CD8-positive, alpha-beta memory T cell (primary cell): ENCODE measurements at places on chromosomes 13 and 19.
A peak's percentile ranks its signal among the peaks of the same experiment; 100 is the strongest.

- DNase-seq, result no peak
These were observed 72.5 kb upstream of the UBL3 start for GRCh38 chr13:29922896-29923295.

GRCh38 chr13:40777166-40777808 lies 6.3 kb upstream of the MRPS31 start:
- no peak for DNase-seq

DNA sequence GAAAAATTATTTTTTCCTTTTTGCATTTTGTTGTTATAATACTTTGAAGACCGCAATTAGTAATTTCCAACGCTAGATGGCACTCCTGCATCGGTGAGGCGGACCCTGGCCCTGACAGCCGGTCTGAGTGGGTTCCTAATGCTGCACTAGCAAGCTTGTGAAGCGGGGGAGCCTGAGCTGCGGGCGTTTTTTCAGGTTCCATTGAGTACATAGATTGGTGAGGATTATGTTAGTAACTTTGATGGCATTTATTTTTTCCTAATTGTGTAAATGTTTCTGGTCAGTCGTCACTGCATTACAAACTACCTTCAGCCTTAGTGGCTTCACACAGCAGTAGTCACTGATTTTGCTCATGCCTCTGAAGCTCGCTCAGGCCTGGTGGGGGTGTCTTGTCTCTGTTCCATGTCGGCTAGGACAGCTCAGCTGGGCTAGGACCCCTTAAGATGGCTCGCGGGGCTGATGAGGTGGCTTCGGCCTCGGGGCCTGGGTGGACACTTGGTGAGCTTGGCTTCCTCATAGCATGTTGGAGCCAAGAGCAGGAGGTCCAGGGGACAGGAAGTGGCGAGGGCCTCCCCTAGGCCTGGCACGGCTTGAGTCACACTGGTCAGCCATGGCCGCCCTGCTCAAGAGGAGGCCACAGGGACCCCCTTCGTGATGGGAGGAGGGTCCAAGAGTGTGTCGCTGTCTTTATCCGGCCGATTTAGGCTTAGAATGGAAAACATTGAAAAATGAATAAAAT lies 25.0 kb downstream of the ERCC5 start:
- DNase-seq, result peak; percentile 59

DNA sequence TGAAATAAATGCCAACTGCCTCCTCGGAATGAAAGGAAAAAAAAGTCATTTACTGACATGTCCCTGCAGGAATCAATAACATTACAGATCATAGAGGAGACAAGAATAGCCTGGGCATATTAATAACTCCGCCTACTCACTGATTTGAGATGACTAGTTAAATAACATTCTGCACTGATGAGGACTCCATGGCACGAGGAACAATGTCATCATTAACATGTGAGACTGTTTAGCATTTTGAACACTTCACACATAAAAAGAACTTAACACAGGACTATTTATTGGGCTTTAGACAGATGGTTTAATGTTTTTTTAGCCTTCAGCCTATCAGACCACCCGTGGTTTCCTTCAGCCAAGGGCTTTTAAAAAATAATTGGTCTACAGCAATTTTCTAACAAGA lies 170.1 kb downstream of the OLFM4 start:
- DNase-seq, result no peak

- DNase-seq, result no peak
These were observed 25.9 kb upstream of the MPHOSPH8 start for GRCh38 chr13:19607523-19608078.

- DNase-seq, result peak; percentile 86
These were observed 34.4 kb upstream of the NANOS3 start for GRCh38 chr19:13842291-13843103.

- DNase-seq, result no peak
These were observed 480.4 kb upstream of the SGCG start for GRCh38 chr13:22700246-22700887.

- no peak for DNase-seq
These were observed 69.2 kb downstream of the ATP11A start for GRCh38 chr13:112759053-112759452.

GRCh38 chr19:40286235-40286970 lies 1.3 kb upstream of the AKT2 start:
- no peak for DNase-seq

DNA sequence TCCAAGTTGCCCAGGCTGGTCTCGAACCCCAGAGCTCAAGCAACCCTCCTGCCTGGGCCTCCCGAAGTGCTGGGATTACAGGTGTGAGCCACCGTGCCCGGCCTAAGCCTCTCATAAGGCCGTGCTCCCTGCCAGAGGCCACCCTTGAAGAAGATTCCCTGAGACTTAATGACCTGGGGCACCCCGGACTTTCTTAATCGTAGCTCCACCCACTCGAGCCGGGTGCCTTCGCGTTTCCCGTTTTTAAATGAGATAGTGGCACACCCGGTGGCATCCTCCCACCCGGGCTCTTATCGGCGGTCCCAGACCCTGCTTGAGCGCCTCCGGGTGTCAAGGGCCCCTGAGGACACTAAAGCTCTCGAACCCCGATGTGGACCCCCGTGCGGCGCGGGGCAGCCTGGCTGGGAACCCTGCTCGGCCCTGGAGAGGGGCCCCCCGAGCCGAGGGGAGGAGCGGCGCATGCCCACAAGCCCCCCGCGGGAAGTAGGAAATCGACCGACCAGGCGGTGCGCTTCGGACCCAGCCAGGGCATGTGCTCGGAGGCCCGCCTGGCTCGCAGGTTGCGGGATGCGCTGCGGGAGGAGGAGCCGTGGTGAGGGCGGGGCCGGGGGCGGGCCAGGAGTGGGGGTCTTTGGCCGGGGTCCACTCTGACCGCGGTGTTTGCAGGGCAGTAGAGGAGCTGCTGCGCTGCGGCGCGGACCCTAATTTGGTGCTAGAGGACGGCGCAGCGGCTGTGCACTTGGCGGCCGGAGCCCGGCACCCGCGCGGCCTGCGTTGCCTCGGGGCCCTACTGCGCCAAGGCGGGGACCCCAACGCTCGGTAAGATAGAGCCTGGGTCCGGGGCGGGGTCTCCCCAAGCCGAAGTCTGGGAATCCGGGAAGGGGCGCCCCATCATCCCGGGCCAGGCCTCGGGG lies at the start of gene ANKLE1:
ANKLE1 (plus strand) TSS at position 511 of the 914 bp plus-strand sequence; CDS start at position 531, 20 bp downstream.
- DNase-seq, result no peak

GRCh38 chr19:4139614-4140236 lies 13.7 kb upstream of the CREB3L3 start:
- peak; percentile 83 for DNase-seq

DNA sequence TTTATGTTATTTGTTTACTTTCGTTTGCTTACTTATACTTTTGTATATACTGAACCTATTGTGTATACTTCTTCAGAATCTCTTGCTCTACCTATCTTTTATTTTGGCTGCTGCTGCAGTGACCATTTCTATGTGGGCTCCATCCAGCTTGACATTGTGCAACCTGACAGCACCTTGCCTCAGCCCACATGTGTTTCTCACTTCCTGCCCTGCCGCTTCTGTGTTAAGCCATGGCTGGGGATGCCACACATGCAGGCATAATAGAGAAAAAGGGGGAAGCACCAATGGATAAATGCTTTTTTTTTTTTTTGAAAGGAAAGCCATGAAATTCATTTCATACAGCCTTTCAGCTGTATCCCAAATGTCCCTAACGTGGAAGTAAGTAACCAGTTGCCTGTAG lies 147.6 kb downstream of the RBM26 start:
- no peak for DNase-seq

DNA sequence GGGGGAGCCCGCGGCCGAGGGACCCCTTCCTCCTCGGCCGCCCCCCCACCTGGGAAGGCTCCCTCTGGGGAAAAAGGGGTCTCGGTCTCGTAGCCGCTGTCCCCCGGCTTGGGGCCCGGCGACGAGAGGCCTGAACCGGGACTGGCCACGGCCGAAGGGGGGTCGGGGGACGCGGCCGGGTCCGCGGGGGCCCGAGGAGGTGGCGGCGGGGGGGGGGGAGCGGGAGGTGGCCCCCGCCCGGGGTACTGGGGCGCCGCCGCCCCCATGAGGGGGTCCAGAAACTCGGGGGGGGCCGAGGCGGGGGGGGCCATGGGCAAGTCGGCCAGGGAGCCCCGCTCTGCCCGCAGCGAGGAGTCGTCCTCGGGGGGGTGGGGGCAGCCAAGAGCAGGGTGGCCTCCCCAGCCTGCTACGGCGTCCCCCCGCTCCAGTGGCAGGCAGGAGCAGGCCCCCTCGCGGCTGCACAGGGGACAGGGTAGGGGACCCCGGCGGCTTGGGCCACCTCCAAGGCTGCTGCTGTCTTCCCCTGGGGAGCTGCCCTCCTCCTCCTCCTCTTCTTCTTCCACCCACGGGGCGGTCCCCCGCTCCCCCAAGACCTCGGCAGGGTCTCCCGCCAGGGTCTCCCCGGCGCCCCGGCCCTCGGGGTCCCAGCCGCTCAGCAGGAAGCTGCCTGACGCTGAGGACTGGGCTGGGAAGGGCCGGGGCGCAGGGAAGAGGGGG lies 12.9 kb downstream of the LMTK3 start:
- DNase-seq, result no peak

DNA sequence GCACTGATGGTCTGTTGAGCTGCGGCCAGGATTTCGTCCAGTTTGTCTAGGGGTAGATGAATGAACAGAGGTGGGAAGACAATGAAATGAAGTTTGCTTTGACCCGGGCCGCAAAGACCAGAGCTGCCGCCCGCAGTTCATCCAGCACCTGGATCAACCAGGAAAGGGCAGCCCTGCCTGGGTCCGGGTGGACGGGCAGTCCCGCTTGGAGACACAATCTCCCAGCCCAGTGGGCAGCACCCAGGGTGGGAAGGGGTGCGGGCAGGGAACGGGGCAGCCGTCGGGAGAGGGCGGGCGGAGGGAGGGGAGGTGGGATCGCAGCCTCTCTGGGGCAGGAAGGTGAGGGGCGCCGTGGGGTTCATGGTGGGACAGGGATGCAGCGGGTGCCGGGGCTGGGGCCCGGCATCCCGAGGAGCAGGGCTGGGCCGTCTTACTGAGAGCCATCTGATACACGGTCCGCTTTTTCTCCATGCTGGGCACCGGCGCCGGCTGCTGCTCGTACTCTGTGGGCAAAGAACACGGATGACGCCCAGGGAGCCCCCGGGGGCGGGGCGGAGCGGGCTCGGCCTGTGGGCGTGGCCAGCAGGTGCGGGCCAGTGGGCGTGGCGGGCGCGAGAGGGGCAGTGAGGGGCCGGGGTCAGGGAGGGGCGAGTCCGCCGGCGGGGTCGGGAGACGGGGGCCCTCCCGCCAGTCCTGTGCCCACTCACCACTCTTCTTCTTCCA lies 33.1 kb downstream of the SHANK1 start:
- no peak for DNase-seq

DNA sequence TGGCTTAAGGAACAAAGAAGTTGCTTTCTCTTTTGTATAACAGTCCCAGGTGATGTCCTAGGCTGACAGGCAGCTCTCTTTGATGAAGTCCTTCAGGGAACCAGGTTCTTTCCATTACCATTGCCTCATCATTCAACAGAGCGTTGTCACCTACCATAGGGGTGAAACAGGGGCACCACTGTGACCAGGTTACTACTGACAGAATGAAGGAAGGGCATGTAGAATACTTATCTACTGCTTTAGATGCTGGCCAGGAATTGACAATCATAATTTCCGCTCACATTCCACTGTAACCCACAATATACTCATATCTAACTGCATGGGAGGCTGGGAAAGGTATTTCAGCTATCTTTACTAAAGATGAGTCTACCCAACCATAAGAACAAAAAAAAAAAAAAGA lies 148.0 kb upstream of the FNDC3A start:
- no peak for DNase-seq

- DNase-seq, result no peak
These were observed 186.3 kb downstream of the TDRD3 start for GRCh38 chr13:60583196-60583888.

DNA sequence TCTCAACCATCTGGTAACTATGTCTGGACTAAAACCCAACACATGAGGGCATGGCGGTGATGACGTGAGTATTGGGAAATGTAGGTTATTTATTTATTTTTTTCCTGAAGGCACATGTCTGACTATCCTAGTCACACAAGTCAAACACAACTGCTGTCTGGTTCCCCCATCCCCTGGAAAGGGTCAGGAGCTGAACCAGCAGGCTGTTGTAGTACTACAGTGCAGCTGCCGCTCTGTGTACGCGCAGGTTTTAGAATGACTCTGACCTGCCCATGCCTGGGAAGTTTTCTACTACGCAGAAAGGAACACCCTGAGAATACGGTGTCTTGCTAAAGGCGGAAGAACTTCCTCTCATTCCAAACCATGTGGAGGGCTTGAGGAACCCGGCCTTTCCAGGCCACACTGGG lies 1.2 kb downstream of the SLC7A1 start:
- no peak for DNase-seq

- no peak for DNase-seq
These were observed 16.9 kb upstream of the CYP2S1 start for GRCh38 chr19:41175801-41176777.

DNA sequence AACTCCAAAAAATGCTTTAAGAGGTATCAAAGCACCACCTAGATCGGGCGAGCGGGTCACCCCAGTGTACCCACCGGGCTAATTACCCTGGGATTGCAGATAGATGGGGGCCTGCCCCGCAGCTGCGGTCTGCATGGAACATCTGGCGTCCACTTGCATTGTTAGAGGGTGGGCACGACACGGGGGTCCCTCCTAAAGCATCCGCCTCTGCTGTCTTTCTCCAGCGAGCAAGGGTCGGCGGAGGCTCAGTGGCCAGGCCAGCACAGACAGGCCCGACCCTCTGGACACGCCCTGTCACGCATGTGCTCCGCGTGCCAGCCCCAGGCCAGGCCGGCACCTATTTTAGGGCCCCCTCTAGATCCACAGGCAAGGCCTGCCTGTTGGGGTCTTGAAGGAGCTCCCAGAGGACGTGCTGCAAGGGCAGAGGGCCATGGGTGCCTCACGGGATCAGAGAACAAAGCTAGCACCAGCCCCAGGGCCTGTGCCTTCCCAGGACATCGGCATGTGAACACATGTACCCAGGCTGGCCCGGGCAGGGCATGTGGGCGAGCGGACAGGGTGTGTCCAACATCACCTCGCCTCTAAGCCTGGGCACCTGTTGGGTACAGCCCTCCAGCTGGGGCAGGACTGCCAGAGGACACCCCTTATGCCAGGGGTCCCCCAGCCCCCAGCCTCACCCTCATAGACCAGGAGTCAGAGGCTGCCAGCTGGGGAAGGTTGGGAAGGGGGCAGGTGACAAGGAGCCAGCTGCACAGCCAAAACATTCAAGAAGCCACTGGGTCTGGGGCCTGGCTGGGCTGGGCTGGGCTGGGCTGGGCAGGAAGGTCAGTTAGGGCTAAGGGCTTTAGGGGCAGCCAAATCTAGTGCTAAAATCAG lies 35.6 kb upstream of the NANOS3 start:
- DNase-seq, result peak; percentile 57

GRCh38 chr19:913080-913748 lies at the start of gene R3HDM4:
Gene R3HDM4, minus strand, starts transcription at chr19:913219. Its CDS starts 62 bp downstream, at chr19:913157.
- peak; percentile 83 for DNase-seq

DNA sequence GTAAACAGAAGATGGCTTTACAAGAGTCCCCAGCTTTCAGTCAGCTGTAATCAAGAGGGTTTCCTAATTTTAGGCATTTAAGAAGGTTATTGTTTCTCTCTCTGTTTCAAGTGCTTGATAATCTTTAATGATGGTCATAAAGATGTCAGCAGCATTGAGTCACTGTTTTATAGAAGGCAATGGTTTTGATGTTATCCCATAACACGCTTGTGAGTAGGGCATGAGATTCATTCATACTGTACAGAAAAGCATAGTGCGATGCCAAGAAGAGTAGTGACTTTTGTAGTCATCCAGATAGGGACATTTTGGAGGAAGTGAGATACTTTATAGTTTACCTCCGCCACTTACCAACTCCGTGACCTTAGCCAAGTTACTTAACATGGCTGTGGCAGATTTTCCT lies 364.2 kb upstream of the SLC10A2 start:
- no peak for DNase-seq
